ENCODE measurements at places on chromosomes 1 and 21. TPM values are rescaled to one million over a fixed set of nuclear protein-coding genes. Genes with fewer than 3 reads are reported as not detected.

Gene GLRX2
- total RNA-seq = 7.2 TPM

Gene HSD3B1
- not detected for total RNA-seq

Gene PTGER3
- total RNA-seq = 0.29 TPM

Gene CCDC181
- total RNA-seq = 1.1 TPM

Gene NBPF15
- total RNA-seq = 39.1 TPM

Gene SPRR2A
- total RNA-seq = not detected

Gene ATP1A2
- total RNA-seq = not detected

Gene GJA9
- not detected for total RNA-seq

Gene HES5
- total RNA-seq = 21.2 TPM

GRCh38 chr1:19483261-19483660 lies 2.1 kb downstream of the CAPZB start:
- no peak for DNase-seq

DNA sequence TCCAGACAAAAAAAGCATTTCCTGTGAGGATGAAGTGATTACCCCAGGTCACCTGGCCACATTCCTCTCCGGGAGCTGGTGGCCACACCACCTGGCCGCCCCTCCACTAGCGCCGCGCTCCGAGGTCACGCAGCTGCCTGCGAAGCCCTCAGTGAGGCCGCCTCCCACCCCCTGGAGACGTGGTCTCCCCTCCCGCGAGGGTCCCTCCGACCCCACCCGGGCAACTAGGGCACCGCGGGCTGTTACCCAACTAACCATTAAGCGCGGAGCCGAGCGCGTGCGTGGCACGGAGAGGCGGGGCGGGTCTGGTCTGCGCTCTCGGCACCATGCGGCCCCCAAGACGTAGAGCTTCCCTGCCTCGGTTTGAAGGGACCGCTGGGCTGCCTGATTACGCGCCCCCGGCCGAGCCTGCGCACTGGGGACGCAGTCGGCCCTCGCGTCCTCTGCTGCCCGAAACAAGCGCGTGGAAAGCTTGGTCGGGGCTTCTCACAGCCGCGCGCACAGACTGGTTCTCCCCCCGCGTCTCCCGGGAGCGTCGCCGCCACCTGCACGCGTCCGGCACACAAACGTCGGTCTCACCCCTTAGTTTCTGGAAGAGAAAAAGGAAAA lies 106.5 kb downstream of the SLC16A1 start:
- DNase-seq = peak; percentile 71

GRCh38 chr1:54329312-54330003 lies 76.7 kb downstream of the SSBP3 start:
- DNase-seq = no peak

GRCh38 chr1:56074007-56074651 lies 505.2 kb downstream of the PLPP3 start:
- DNase-seq = no peak

- DNase-seq = peak; percentile 88
Measured at GRCh38 chr1:39158327-39159086, 46.0 kb upstream of the MACF1 start.

DNA sequence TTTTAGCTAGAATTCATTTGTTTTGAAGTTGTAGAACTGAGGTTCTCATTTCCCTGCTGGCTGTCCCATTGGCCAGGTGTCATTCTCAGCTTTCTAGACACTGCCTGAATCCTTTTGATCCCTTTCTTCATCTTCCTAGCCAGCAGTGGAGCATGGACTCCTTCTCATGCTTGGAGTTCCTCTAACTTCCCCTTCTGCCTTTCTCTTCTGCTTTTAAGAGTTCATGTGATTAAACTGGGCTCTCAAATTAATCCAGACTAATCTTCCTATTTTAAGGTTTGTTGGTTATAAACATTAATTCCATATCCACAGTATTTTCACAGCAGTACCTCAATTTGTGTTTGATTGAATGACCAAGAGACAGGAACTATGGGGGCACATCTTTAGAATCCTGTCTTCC lies 52.3 kb downstream of the ADAMTS5 start:
- no peak for DNase-seq

- no peak for DNase-seq
Measured at GRCh38 chr1:168469690-168470089, 74.1 kb downstream of the XCL2 start.

- no peak for DNase-seq
Measured at GRCh38 chr1:115090186-115090490, 835 bp upstream of the TSPAN2 start.

DNA sequence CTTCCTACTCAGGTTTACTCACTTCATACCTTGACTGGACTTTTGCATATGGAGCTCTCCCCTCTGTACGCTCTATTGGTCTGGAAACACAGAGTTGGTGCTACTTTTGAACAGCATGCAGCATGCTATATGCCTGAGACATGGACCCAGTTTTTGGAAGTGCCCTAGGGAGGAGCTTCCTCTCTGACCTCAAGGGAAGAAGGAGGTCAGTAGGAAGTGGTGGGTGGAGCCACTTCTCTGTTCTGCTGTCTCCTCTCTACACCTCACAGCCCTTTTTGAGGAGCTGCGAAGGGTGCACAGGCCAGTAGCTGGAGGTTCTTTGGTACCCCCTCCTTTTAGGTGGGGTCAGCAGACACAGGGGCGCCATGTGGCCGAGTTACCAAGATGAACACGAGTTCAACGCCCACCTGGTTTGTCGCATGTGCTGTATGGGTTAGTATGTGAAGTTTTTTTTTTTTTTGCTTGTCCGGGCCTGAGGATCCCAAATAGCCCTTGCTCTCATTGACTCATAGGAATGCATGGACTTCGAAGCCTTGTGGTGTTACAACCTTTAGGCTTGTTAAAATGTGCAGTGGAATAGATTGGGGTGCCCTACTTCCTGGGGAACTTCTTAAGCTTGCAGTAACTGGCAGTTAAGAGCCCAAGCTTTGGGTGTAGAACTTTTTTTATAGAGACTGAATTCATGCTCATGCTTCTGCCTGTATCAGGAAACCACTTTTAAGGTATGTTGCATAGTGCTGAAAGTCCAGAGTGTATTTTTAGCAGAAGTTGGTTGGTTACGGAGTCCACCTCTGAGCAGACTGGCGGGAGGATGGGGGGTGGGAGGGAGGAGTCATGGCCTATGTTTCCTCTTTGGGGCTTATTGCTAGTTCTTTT lies 10.7 kb downstream of the MACF1 start:
- DNase-seq = no peak

DNA sequence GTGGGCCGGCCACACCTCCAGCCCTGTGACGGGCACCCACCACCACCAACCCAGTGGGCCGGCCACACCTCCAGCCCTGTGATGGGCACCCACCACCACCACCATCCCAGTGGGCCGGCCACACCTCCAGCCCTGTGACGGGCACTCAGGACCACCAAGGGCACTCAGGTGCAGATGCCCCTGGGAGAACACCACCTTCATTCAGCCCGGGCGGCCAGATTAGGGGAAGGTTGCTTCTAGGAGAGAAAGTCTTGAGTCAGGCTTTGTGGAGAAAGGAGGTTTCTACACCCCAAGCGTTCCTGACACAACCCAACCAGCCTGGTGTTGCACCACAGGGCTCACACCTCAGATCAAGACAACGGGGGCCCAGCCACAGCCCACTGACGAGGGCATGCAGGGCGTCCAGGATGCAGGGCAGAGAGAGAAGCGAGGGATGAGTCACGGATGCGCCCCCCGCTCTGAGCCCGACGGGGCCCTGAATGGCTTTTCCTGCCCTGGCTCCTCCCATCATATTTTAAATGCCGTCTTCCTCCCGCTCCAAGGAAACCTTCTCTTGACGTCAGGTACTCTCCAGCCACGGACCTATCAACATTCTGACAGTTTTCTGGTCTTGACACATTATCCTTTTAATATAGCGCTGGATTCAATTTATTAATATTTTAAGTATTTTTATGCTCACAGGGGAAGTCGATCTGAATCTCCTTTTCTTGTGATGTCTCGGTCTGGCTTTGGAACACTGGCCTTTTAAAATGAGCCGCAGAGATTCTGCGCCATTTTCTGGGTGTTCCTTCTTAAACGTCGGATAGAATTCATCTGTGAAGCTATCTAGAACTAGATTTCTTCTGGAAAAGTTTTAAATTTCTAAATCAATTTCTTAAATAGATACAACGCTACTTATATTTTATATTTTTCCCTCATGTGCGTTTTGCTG lies 631 bp upstream of the SPATC1L start:
- peak; percentile 76 for DNase-seq

GRCh38 chr1:101520302-101520701 lies 283.5 kb downstream of the S1PR1 start:
- peak; percentile 12 for DNase-seq

- no peak for DNase-seq
Measured at GRCh38 chr1:18957136-18957521, 653 bp upstream of the IFFO2 start.

DNA sequence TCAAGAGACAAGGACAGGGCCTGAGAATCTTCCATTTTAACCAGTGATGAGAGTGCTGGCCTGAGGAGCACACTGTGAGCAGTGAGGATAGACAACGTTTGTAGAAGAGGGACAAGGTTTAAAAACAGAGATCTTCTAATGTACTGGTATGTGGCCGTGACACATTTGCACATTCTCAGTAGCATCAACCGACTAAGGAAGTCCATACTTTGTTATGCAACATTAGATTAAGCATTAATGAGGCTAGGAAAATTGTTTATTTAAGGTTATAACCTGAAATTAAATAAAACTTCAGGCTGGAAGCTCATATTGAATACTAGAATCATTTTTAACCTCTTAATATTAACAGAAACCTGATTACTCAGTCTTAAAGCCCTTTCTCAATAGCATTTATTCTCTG lies 99.0 kb downstream of the SLC45A1 start:
- no peak for DNase-seq

GRCh38 chr1:96996001-96996400 lies 274.4 kb downstream of the PTBP2 start:
- no peak for DNase-seq

GRCh38 chr1:119959268-119960220 lies 63.2 kb upstream of the ADAM30 start:
- DNase-seq = no peak

GRCh38 chr21:42080788-42081083 lies 9.6 kb downstream of the UMODL1 start:
- DNase-seq = no peak

- DNase-seq = no peak
Measured at GRCh38 chr1:54051933-54052430, 1.0 kb downstream of the TMEM59 start.

- peak; percentile 7 for DNase-seq
Measured at GRCh38 chr1:2358651-2359640, 32.4 kb downstream of the MORN1 start.

DNA sequence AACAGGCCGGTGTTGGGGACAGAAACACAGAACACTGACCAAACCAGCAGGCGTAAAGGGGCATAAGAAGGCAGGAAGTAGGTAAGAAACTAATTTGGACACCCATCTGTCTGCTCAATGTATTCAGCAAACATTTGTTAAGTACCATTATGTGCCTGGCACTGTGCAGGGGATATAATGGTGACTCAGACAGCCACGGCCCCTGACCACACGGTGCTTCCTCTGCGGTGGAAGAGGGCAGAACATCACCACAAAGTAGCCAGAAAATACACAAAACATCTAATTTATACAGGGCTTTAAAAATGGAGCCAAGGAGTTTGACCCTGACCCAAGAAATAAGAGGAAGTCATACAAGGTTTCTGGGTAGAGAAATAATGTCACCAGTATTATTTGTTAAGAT lies 12.9 kb downstream of the DNAJC11 start:
- no peak for DNase-seq

DNA sequence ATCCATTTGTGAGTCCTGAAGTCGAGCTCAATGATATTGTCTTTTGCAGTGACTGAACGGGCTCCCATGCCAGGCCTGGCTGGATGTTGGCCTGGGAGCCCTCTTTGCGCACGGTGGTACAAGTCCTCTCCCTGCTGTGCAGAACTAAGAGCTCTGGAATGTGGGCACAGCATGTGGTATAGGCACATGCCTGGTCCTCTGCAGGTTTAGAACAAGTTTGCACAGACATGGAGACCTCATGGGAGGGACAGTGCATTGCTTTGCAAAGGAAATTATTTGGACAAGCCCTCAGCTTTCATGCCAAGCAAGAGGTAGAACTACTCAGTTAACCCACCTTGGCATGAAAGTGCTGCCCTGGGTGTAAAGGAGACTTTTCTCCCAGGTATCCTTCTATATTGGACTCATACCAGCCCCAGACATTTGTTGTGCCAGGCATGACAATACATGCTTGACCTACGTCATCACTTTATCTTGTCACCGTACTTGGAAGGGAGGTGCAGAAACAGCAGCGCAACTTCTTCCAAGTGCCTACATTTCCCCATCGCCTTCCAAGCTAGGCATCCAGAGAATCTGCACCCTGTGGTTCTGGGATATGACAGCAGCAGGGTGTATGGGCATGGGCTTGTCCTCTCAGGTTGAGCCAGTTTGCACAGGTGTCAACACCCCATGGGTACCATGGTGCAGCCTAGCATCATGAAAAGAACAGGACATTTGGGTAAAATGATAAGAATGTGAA lies 37.6 kb upstream of the MRPS6 start:
- DNase-seq = no peak

DNA sequence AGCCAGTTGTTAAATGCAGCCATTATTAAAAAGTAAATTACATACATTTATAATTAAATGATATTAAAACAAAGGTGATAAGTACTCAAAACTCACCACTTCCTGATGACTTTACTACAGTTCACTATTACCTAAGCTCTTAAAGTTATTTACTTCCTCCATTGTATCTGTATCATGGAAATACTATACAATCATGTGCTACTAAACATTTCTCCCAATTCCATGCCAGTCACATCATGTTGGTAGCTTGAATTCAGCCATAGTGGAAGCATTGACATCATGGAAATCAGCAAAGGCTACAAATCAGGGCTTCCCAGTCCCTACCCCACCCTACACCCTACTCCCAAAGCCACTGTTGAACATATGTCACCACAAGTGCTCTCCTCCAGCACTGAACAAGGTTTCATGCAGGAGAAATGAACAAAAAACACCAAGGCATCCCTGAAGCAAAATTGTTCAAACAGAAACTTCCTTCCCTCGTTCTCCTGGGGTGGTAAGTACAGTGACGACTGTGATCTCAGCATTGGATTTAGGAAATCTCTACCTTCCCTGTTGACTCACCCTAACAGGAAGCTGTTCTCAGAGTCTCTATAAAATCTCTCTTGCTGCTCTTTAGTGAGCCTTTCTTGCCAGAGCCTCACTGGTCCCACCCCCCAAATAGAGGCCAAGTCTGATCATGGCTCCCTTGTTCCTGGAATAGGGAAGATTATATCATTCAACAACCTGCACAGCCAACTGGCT lies 12.7 kb downstream of the VSIG8 start:
- no peak for DNase-seq

- no peak for DNase-seq
Measured at GRCh38 chr1:27342778-27343638, 1.2 kb downstream of the SYTL1 start.

GRCh38 chr21:33843216-33843615 lies 72.4 kb downstream of the ATP5PO start:
- DNase-seq = no peak

DNA sequence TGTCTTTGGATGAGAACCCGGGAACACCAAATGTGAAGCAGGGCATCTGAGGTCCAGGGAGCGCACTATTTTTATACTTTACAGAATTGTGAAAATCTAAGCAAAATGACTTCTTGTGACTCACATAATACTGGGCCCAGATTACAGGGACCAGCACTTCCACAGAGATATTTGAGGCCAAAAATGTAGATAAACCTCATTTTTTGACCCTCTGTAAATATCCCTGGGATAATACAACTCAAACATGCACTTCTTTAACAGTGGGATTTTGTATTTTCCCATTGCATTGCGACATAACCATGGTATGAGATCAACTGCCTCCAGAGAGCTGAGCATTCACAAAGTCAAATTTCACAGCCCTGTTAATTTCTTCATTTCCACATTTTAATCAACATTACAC lies 289.4 kb upstream of the ADGRL4 start:
- no peak for DNase-seq

Data from glutamatergic neuron (in vitro differentiated cells).